RCC 7860 (cell line): ENCODE measurements at places on chromosomes 3 and 15.

- DNase-seq, result no peak
Observed at GRCh38 chr3:4394048-4394447, 73.0 kb downstream of the SUMF1 start.

- DNase-seq, result peak; percentile 94
Observed at GRCh38 chr15:54150255-54150654, 172.0 kb downstream of the UNC13C start.

DNA sequence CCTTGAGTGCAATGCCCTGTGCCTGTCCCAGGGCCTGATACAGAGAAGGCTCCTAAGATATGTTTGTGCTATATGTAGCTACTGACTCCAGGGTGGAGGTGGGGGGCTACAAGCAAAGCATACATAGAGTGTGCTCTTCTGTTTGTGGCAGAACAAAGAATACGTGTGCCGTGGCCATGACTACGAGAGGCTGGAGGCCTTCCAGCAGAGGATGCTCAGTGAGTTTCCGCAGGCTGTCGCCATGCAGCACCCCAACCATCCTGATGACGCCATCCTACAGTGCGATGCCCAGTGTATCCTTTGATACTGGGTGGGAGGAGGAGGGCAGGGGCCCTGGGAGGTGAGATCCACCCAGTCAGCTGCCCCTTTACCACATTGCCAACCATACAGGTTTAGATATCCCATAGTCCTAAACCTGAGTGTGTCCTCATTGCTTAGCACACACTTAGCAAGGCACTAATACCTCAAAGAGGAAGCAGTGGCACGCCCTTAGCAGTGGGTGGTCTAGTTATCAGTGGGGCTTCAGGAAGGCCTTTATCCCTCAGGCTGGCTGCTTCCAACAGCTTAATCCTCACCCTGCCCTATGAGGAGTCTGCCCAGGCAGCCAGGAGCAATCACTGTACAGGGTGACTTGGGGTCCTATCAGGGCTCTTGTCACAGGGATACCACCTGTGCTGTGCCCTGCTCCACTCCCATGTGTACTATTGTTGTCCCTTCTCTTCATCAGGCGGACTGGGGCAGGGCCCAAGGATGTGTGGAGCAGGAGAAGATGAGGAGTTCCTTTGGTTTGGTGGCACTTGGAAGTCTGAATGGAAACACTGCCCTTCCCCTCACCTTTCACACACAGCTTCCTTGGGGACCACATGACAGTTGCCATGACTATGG is 30.1 kb upstream of the MANF start:
- DNase-seq, result no peak

- no peak for DNase-seq
Observed at GRCh38 chr3:103052236-103052830, 617.5 kb downstream of the ZPLD1 start.

- no peak for DNase-seq
Observed at GRCh38 chr15:78207110-78207458, 27.3 kb downstream of the ACSBG1 start.

DNA sequence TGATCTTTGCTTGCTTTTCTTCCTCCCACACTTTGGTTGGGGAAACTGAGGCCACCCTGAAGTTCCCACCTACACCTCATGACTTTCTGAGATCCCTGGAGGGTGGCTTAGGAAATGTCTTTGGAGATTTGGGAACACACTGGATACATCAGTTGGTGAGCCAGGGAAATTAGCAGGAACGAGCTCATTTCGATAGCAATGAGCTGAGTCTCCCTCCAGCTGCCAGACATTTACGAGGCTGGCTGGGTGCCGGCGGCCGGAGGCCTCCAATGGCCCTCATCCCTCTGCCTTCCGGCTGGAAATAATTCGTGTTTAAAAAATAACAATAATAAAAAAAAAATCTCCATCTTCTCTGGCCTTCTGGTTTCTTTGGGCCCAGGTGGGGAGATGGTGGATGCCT is 38.8 kb downstream of the SMAD6 start:
- no peak for DNase-seq

DNA sequence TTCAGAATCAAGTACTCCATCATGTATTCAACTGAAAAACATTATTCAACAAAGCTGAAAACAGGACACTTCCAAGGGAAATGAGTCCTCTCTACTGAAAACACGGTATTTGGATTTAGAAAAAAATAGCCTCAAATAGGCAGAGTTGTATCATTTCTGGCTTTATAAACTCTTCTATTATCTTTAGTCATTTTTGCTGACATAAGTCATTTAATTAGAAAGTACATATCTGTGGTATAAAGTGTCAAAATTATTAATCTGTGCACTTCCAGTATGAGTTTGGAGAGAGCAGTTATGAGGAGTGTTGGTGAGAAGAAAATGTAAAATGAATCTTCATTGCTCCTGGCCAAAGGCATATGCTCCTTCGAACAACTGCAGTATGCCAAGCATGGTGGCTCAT is 59.3 kb downstream of the INO80 start:
- DNase-seq, result no peak

- DNase-seq, result no peak
Observed at GRCh38 chr15:101159096-101159935, 92.5 kb downstream of the CHSY1 start.

DNA sequence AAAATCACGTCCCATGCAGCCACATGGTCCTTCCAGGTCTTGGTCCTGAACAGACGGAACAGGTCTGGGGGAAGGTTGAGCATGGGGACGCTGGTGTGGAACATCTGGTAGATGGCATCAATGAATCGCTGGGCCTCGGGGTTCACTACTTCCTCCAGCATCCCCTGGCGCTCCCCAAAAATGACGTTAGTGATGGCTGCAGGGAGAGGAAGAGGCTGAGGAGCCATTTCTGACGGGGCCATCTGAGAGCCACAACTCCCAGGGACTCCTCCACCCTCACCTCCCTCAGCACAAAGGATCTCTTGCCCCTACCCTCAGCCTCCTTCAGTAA is 23.7 kb downstream of the CYP11A1 start:
- no peak for DNase-seq

DNA sequence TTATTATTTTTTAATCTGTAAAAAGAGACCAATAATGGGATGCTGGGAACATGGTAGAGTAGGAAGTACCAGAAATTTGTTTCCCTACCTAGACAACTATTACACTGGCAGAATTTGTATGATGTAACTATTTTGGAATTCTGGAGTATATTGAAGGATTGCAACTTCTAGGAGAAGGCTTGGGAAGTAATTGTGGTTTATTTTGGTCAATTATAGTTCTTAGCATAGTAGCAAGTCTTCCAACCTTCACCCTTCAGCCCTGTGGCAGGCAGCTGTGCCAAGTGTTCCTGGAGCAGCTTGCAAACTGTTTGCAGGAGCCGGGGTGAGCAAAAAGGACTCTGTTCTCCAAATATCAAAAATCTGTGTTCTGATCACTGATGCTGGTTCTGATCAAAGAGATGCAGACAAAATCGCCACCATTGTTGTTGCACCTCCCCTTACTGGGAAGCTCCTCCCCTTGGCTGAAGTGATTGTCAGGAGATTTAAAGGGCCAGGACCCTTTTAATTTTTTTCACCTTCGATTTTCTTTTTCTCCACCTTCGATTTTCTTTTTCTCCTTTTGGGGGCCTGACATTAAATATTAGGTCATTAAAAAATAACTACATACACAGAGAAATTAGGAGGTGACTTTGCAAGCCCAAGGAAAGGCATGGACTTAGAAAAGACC is 363.3 kb downstream of the SLC9A9 start:
- peak; percentile 31 for DNase-seq

DNA sequence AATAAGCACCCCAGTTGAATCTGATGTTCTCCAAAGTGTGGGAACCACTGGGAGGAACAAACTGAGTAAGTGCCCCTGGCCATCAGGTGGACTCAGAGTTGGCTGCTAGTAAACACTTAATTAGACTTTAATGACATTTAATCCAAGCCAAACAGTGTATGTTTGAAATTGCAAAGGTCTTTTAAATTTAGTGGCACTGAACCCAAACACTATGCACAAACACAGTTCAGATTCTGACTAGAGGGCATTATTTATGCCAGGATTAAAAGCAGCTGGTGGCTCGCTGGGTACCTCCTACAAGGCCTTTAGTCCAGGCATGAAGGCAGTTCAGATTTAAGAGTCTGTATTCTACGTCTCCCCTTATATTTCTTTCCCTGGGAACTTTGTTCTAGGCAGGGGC is 264.8 kb downstream of the CLSTN2 start:
- no peak for DNase-seq

DNA sequence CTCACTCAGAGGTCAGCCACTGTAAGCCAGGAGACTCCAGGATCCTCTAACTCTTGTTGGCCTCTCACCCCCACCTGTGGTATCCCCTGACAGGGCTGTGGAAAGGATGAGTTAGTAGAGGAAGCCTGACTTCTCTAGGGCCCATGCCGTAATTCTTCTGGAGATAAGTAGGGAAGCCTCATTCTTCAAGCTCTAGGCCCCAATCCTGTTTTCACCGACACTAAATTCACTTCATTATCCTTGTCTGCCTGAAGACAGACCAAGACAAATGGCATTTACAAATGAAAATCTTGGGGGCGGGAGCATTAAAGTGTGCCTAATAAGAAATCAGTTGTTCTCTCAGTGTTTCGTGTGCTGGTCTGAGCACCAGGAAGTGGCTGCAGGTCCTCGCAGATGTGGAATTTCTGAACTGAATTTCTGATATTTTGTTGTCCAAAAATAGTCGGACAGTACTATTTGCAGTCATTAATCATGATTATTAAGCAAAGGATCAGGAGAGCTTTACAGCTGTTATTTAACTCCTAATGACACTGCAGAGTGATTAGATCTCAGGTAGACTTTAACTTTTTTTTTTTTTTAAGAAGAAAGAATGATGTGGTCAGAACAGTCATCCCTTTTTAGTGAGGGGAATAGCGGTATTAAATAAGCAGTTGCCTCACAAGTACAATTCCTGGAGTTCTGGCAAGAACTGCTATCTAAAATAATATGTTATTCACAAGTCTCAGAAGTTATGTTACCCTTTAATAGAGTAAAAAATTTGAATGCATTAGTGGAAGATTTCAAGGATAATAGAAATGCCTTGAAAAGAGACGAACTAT is 58.4 kb downstream of the RBMS3 start:
- no peak for DNase-seq

- no peak for DNase-seq
Observed at GRCh38 chr3:12234906-12235305, 54.0 kb upstream of the PPARG start.

DNA sequence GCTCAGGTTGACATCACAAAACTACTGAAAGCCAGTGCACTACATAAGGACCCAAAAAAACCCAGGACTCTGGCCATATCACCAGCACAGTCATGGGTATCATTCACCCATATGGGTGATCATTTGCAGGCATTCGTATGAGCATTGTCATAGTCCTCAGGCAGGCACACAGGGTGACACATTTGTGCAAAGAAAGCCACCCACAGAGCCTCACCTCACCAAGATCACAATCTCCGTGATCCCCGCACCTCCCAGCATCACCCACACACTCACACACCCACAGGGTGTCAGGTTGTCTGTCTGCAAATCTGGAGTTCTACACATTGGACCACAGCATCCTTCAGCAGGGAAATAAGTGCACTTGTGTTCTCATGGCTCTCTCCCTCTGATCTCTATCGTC is 166.0 kb upstream of the LPP start:
- no peak for DNase-seq

- DNase-seq, result no peak
Observed at GRCh38 chr15:36458411-36458810, 121.0 kb upstream of the CDIN1 start.

- DNase-seq, result no peak
Observed at GRCh38 chr3:171809611-171809860, 747 bp downstream of the PLD1 start.

- no peak for DNase-seq
Observed at GRCh38 chr15:31079519-31079918, 22.0 kb downstream of the TRPM1 start.

- DNase-seq, result no peak
Observed at GRCh38 chr3:133880287-133880686, 15.4 kb downstream of the RAB6B start.

DNA sequence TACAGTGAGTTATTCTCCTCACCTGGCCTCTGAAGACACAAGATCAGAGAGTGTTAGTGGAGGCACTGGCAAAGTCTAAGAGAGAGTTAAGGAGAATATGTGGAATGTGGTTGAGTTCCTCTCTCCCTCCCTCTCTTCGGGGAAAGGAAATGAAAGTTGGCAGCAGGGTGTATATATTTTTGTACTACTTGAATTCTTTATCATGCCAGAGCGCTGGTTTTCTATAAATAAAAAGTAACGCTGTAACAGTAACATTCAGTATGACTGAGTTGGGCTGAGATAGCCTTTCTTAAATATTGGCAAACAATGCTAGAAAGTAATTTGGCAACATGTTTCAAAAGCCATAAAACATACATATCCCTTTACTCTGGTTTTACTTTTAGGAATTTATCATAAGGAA is 77.5 kb upstream of the TNFAIP8L3 start:
- no peak for DNase-seq

DNA sequence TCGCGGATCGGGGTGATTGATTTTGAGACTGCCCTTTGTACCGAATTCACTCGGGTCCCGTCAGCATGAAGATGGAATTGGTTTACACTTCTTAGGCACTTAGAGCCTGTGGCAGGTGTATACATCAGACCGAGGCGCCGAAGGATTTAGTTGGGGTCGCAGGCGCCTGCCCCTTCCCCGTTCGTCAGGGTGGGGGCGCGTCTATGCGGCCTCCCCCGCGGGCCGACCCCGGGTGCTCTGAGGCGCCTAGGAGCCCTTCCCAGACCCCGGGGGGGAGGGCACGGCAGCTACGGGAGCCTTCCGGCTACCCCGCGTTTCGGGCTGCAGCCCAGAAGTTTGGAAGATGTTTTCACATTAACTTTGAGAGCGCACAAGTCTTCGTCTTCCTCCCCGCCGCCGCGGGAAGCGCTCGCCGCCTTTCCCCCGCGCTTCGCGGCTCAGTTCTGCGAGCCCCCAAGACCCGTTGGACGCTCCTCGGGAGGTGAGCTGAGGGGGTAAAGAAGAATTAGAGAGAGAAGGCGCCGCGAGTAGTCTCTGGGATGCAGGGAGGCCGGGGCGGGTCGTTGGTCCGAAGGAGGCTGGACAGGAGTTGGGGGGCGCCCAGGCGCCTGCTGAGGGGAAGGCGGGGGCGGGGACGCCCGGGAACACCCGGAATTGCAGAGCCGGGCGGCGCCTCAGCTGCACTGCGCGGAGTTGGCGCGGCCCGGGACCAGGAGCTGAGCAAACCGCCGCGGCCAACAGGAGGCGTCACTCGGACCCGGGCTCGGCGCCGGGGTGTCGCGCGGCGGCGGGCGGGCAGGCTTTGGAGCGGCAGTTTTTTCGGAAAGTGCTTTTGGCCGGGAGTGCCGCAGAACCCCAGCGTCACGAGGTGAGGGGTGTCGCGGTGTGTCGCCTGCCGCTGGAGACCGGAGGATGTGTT is 780 bp downstream of the TIPARP start:
- DNase-seq, result peak; percentile 32

GRCh38 chr3:111785034-111785433 is 74.0 kb upstream of the PHLDB2 start:
- DNase-seq, result no peak

- DNase-seq, result no peak
Observed at GRCh38 chr15:96183514-96183850, 147.0 kb upstream of the NR2F2 start.
